ENCODE measurements at places on chromosomes 4 and X.

- no peak for DNase-seq
Observed at GRCh38 chr4:182548156-182548555, 305.0 kb downstream of the TENM3 start.

DNA sequence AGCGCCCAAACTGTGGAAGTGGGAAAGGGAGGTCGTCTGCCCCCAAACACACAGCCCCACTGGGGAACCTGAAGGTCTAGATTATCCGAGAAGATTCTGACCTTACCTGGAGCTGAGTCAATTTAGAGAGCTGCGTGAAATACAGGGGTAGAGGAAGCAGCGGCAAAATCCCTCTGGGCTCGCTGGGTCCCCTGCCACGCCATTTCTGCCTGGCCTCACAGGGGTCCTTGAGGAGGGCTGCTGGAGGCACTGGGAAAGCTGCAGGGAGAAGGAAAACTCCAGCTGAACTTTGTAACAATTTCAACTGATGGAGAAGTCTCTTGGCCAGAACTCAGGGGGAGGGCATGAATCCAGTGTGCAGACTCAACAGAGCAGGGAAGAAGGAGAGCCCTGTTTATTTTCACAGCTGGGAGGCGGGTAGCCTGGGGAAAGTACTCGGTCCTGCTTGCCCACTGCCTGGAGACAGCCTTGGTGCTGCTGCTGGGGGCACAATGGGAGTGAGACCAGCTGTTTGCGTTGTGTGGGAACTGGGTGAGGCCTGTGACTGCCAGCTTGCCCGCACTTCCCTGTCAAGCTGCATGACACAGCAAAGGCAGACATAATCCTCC lies 93.2 kb upstream of the MAPK10 start:
- peak; percentile 54 for DNase-seq

- no peak for DNase-seq
Observed at GRCh38 chr4:84932462-84932861, 34.0 kb downstream of the WDFY3 start.

- DNase-seq: peak; percentile 10
Observed at GRCh38 chr4:76311896-76312331, 5.4 kb downstream of the STBD1 start.

DNA sequence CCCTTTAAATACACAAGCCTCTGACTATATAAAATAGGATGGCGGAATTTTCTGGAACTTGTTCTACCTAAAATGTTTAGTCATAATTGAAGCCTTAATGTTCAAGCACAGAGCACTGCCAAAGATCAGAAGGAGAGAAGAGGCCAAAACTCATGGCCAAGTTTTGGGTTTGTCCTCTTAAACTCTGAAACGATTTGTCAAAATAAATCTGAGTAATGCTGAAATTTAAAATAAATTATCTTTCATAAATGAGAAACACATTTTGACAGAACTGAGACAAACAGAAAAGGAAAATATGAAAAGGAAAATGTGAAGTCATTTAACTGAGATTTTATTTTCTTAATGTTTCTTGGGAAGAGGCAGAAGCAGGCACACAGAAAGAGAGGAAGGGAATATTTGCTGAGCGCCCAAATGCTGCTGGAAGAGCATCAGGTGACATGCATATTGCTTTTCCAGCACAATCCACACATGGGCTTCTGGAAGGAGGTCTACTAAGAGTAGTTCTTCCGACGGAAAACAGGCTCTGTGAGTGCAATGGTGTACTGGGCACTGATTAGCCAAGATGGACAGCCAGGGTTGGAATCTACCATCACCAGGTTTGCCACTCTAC lies 47.4 kb upstream of the ZNF518B start:
- peak; percentile 55 for DNase-seq

DNA sequence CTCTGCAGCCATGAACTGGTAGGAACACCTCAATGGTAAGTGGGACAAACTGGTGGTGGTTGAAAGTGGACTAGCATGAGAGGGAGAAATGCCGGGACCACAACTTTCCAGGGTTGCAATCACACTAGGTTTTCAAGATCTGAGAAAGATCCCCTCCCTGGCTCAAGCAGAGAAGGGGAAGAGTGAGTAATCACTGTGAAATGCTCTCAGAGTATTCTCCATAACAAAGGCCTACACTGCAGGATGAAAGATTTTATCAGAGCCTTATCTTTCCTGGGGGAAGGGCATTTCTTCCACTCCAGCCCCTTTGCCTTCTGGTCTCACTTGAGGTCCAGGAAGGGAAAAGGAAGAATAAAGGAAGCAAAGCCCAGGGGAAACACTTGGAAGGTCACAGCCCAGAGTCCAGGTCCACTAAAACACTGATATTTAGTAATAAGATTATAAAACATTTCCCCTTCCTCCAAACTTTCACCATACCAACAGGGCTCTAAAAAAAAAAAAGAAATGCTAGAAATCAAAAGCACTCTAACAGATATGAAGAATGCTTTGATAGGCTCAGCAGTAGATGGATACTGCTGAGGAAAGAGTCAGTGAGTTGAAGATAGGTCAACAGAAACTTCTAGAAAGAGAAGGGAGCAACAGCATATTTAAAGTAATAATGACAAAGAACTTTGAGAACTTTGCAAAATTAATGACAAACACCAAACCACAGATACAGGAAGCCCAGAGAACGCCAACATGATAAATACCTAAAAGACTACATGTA lies 95.9 kb downstream of the WDFY3 start:
- no peak for DNase-seq

DNA sequence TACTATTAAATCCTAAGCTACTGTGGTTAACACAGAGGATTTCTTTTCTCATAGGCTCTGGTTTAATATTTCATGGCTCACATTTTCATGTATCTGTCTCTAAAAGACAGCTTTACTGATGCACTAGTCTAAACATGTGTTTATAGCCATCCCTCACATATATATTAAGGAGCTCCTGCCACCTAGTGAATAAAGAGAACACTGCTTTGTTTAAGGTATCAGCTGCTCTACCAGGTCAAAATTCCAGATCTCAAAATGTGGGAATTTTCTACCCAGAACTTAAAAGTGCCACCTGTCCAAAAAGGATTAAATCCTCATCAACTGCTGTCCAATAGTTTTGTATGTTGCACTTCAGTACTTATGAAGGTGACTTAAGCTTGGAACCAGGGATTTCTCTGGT lies 188.5 kb upstream of the TEX13C start:
- no peak for DNase-seq

DNA sequence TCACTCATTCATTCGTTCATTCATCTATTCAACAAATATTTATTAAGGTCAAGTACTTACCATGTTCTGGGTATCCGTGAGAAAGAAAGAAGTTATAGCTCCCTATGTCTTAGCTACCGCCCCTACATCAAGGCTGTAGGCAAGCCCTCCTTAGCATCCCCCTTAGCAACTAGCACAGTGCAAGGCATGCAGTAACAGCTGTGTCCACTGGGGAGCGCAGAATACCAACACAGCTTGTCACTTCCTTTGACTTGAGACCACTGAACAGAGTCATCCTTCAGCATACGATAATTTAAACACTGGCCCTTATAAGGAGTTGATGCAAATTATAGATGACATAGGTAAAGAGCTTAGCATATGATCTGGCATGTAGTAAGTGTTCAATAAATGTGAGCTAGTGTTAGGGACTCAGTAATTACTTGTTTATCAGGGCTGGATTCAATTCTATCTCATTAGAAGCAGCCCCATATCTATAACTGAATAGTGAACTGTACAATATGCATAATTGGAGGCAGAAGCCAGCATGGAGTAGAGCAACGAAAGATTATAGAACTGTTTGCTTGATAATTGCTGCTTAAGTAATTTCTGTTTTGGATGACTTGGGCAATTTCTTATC lies 8.7 kb downstream of the KIAA1210 start:
- peak; percentile 79 for DNase-seq

GRCh38 chrX:9530848-9531274 lies 66.0 kb downstream of the TBL1X start:
- peak; percentile 80 for DNase-seq

GRCh38 chrX:1686642-1687041 lies 71.8 kb downstream of the ASMT start:
- DNase-seq: no peak

GRCh38 chr4:40046311-40046980 lies 10.2 kb upstream of the N4BP2 start:
- peak; percentile 24 for DNase-seq

DNA sequence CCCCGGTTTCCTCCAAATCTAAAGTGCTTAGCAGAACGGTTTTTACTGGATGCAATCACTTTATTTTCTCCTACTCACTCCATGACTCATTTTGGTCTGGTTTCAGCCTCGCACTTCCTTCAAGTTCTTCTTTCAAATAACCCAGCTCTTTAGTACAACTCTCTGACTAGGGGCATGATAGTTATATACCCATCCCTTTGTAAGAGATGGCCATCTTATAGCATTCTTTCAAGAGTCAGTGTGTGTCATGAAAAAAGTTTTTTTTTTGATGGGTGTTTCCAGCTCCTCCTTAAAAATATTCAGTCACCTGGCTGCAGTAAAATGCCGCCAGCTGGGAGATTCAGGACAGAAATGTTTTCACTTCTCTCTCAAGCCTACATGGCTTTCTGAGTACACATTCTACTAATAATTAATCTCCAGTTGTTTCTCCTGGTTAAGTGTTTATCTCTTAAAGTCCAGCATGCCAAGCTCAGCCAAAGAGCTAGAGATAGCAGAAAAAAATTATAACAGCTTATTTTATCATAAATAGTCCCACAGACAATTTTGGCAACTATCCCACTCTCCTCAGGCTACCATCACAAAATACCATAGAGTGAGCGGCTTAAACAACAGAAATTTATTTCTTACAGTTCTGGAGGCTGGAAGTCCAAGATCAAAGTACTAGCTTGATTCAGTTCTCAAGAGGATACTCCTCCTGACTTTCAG lies 139.3 kb downstream of the GASK1B start:
- DNase-seq: no peak

- DNase-seq: no peak
Observed at GRCh38 chr4:19386786-19387185, 864.9 kb upstream of the SLIT2 start.

DNA sequence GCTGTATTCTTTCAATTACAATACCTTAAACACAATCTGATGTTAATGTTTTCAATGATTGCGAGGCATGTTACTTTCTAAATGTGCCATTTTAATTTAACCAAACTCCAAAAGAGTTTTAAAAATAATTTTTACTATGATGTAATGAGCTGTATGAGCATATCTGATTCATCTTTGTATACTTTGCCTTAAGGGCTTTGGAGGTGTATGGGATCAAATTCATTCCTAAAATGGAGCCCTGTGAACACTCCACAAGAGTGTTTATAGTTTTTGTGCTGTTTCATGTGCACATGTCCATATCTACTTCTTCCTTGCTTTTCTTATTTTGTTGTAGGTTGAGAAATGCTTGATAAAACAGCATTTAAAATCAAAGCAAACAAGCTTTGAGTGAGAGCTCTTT lies 82.4 kb downstream of the ATP10D start:
- no peak for DNase-seq

- DNase-seq: no peak
Observed at GRCh38 chr4:1255699-1256098, 6.8 kb upstream of the CTBP1 start.

DNA sequence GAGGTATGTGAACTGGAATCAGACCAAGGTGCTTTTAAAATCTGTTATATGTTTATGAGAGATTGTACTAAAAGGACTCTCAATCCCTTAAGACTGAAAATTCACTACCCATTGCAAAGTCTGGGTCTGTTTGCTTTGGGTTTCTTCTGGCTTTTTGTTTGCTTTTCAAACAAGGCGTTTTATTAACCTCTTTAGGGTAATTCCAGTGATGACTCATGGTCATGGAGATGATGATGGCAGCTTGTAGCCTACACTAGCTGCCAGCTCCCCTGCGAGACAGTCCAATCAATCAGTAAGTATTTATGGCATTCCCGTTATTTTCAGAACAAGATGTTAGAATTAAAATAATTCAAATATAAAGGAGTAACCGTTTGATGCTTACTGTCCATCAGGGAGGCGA lies 643.8 kb upstream of the FTHL17 start:
- no peak for DNase-seq

DNA sequence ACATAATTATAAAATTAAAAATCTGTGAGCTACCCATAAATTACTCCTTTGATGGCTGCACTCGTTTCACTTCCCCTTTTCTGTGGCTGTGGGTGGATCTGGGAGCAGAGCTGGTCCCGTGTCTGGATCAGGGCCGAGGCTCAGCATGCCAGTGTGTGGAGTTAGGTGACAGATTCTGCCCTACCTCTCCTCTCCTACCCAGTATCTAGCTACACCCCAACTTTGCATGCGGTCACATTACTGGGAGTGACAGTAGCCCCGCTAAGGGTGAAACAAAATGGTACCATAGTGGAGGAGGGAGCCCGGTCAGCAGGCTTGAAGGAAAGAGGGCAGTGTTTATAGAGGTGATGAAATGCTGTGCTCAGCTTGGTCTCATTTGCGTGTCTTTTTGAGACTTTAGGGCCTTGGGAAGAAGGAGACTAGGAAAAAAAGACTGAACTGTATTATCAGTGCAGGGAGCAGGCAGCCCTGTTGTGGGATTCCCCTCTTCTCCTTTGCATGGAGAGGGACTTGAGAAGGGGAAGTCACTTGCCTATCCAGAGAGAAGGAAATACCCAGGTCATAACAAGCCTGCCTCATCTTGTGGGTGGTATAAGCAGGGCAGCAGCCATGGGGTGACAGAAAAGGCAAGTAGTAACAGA lies 48.4 kb downstream of the ARHGAP10 start:
- DNase-seq: no peak

- DNase-seq: no peak
Observed at GRCh38 chr4:149345424-149345823, 470.2 kb downstream of the IQCM start.

DNA sequence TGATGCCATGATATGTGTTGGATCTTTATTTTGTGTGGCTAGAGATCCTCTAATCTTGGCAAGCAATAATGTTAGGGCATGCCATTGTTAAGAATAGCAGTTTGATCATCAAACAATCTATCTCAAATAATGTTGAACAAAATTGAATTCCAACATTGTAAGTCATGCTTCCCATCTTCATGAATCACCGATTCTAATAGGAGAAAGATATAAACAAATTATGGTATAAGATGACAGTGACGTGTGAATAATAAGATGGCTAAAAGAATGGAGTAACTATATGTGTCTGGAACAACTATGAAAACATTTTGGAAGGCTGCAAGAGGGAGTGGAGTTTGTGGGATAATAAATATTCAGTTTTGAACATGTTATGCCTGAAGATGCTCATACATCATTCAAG lies 208.4 kb downstream of the DTHD1 start:
- DNase-seq: no peak

- no peak for DNase-seq
Observed at GRCh38 chr4:25930731-25931354, 16.8 kb downstream of the SMIM20 start.

GRCh38 chr4:76563454-76564122 lies 128.6 kb downstream of the SHROOM3 start:
- DNase-seq: no peak

DNA sequence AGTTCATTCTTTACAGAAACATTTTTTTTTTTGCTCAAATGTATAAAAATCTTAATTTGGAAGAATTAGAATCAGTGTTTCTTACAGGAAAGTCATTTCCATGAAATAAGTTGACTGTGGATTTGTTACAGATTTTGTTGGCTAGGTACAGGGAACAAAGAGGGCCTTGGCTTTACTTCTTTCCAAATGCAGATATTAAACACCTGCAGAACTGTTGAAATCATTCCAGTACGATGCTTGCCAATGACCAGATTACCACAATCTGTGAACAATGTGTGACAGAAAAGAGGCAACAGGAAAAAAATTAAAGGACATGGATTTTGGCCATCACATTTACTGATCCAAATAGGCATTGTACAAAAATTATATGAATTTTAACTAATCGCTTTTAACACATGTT lies 70.8 kb downstream of the ANXA10 start:
- no peak for DNase-seq

GRCh38 chr4:108570993-108571569 lies 49.3 kb upstream of the RPL34 start:
- no peak for DNase-seq

- DNase-seq: no peak
Observed at GRCh38 chr4:19522966-19523365, 728.7 kb upstream of the SLIT2 start.
